ENCODE measurements at places on chromosomes 4 and X.

- no peak for DNase-seq
Observed at GRCh38 chr4:69194166-69194565, 20.4 kb downstream of the UGT2B11 start.

- no peak for DNase-seq
Observed at GRCh38 chr4:183626168-183626567, 32.8 kb downstream of the RWDD4 start.

GRCh38 chrX:134236626-134237614 is at the start of gene CCDC160:
Gene CCDC160, plus strand, starts transcription at chrX:134237182. Its CDS starts 7,619 bp downstream, at chrX:134244801.
- DNase-seq = no peak

GRCh38 chrX:96314985-96315384 is 369.7 kb upstream of the DIAPH2 start:
- no peak for DNase-seq

DNA sequence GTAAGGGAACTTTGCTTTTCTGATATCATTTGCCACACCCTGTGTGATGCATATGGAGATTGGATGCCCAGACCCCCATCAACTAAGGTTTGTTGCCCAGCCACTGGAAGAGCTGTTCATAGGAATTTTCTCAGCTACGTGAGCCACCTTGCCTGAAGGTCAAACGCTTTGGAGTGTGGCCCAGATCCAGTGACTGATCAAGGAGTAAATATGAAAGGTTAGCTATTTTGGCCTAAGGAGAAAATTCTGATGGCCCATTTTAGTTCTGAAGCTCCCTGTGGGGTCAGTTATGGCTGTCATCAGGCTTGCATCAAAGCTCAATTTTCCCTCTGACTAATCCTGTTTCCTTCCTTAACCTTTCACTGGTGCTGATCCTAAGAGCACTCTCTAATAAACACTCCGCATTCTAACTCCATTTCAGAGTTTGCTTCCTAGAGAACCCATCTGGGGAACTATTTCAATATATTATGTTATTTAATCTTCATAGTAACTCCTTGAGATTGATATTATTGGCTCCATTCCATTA is 407.7 kb downstream of the SPRY1 start:
- no peak for DNase-seq
